ENCODE measurements at places on chromosomes 4 and X.

GRCh38 chr4:178105242-178105641 is 663.0 kb upstream of the AGA start:
- no peak for DNase-seq

DNA sequence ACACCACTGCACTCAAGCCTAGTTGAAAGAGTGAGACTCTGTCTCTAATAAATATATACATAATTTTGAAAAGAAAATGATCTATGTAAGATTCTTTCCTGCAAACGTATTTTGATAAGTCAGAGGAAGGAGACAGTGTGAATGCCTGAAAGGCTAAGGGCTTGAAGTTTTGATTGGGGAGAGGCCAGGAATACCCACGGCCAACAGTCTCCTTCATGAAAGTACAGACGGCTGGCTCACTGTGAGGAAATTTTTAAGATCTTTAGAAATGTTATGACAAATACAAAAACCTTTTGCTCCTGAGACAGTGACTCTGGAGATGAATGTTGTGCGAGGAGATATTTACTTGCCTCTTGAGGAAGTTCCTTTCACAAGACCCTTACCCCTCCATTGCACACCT is 111.4 kb upstream of the KLHL13 start:
- no peak for DNase-seq

GRCh38 chrX:124829930-124830329 is 483.6 kb downstream of the SH2D1A start:
- no peak for DNase-seq

GRCh38 chrX:74238771-74239170 is 65.2 kb upstream of the ZCCHC13 start:
- DNase-seq: no peak

GRCh38 chrX:353566-354535 is 32.9 kb downstream of the PPP2R3B start:
- DNase-seq: no peak

- no peak for DNase-seq
Measured at GRCh38 chr4:56671860-56672259, 9.2 kb downstream of the HOPX start.

GRCh38 chr4:76001700-76002099 is 5.6 kb downstream of the CXCL9 start:
- DNase-seq: no peak

DNA sequence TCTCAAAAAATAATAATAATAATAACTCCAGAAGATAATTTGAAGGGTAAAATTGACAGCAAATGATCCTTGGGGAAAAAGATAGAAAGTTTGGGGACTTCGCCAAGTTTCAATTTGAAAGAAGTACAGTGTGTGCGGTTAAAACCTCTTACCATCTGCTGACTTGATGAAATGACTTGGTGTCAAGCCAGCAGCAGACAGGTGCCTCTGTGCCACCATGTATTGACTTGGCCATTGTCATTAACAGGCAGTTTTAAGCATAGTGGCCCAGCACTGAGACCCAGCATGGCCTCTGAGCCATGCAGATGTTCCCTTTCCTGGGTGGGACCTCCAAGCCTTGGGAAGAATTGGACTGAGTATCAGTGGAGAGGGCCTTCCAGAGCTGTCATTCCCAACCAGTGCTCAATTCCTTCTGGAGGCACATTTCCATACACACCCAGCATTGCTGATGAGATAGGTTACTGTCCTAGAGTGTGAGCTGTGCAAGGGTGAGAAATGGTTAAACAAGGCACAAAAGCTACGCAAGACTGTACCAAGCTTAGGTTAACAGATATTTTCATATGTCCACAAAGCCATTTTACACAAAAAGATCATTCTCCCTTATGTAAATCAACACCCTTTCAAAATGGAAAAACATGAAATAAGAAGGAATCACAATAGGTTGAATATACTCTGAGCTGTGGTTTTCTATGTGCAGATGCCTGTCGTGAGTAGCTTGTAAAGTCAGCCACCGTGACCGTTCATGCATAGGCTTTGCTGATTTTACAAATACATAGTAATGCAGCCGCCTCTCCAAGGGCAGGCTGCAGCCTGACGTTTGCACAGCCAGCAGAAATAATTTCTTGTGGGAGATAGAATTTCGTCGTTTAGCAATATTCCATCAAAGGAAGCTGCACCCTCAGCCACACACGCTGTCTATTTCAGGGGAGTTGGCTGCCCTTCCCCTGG is 59.4 kb upstream of the FBXW7 start:
- no peak for DNase-seq

DNA sequence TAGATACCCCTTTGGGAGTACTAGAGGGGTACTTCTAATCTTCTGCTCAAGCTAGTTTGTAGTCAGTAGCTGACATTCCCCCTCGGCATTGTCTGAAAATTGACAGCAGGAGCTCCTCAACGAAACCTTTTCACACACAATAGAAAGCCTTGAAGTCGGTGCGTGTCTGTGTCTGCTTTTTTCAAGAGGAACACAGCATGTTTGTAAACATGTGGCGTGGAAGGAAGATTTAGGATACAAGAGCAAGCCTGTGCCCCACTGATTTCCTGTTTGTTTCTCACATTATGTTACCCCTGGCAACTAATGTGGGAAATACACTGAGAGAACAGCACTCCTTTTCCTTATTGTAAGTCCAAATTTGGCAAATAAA is 252.6 kb downstream of the ANKRD50 start:
- no peak for DNase-seq

GRCh38 chrX:153873282-153874084 is 12.5 kb downstream of the L1CAM start:
- DNase-seq: no peak

DNA sequence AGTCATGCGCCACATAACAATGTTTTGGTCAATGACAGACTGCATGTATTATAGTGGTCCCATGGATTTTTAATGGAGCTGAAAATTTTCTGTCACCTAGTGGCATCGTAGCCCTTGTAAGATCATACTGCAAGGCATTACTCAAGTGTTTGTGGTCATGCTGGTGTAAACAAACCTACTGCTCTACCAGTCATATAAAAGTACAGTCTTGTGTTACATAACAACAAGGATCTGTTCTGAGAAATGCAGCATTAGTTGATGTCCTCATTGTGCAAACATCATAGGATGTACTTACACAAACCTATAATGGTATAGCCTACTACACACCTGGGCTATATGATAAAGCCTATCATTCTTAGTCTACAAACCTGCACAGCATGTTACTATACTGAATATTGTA is 34.6 kb downstream of the COX18 start:
- DNase-seq: no peak

DNA sequence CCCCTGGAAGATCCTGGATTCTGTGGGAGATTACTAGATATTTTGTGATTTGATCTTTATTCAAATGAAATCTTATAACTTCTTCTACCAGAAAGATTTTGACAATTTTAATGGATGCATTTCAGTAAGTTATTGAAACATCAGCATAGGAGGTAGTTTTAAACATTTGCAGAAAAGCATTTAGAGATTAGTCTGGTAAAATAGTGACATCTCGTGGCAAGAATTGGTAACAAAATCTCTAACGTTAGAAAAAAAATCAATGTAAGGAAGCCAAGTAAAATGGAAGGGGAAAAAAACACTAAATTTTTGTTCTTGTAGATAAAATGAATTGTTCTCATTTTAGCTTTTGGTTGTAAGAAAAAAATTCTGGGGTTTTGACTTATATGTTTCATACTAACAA is 73.3 kb downstream of the TASL start:
- no peak for DNase-seq

DNA sequence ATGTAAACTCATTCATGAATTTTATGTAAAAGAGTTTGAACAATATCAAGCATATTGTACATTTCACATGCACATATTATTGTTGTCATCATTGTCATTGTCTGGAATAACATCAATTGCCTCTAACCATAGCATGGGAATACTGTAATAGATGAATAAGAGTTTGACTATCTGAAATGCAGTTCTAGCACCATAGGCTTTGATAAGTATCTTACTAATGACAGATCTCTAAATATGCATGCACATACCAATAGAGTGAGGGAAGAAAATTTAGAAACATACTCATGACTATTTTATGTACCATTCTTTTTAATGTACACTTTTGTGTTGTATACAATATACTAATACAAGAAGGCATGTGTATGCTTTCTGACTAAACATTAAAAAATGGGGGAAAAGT is 161.6 kb upstream of the SPRY1 start:
- no peak for DNase-seq

DNA sequence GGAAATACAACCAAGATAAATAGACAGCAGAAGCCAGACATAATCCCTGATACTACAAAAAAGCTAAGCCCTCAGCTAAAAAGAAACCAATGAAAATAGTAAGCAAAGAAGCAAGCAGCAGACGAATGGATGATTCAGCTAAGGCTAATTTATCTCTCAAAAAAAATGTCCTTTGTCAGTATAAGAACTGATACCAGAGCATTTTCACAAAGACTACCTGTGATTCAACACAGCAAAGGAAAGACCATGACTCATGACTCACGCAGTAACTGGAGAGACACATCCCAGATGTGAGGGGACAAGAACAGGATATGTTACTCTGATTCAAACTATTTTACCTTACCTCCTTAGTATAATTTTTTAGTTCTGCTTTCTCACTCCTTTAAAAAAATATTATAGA is 22.7 kb upstream of the TMPRSS11F start:
- DNase-seq: no peak

DNA sequence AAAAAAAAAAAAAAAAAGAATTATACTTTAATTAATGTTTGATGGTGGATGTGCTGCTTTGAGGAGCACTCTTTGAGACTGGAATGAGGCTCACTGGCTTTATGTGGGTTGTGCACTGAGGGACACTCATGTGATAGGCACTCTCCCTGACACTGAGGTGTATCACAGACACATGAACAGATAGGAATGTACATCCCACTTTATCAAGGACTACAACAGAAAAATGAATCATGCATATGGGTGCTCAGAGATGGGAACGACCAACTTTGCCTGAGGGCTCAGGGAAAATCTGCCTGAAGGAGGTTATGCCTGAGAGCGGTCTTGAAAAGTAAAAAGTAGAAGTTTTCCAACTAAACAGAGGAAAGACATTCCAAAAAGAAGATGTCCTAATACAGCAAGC is 97.7 kb upstream of the RBPJ start:
- no peak for DNase-seq

- DNase-seq: no peak
Measured at GRCh38 chr4:114015444-114015899, 36.0 kb upstream of the ARSJ start.

DNA sequence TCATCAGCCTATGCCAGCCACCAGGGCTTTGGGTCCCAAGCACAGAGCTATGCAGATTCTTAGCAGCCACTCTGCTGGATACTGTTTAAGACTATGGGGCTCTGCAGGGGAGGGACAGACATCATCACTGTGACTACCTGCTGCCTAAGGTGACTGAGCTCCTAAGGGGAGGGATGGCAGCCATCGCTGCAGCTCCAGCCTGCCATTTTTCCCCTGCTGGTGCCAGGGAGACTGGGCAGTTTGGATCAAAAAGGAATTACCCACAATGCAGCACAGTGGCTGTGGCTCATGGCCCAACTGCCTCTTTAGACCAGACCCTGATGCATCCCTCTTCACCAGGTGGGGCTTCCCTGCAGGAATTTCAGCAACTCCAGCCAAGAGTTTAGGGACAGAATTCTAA is 28.6 kb upstream of the INPP4B start:
- no peak for DNase-seq

- no peak for DNase-seq
Measured at GRCh38 chr4:120731561-120731960, 191.0 kb downstream of the PRDM5 start.

- no peak for DNase-seq
Measured at GRCh38 chr4:62560858-62561257, 1360.7 kb downstream of the ADGRL3 start.

DNA sequence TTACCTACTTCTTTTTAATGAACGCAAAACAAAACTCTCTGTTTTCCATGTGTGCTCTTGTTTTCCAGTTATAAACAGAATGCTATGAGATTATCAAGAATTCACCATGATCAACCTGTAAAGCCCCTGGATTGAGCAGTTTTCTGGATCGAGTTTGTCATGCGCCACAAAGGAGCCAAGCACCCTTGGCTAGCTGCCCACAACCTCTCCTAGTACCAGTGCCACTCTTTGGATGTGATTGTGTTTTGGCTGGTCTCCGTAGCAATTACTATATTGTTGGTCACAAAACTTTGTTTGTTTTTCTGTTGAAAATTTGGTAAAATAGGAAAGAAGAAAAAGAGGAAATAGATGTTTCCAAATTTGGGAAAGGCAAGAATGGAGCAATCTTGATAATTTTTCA is 51.1 kb downstream of the UGT2B7 start:
- no peak for DNase-seq

DNA sequence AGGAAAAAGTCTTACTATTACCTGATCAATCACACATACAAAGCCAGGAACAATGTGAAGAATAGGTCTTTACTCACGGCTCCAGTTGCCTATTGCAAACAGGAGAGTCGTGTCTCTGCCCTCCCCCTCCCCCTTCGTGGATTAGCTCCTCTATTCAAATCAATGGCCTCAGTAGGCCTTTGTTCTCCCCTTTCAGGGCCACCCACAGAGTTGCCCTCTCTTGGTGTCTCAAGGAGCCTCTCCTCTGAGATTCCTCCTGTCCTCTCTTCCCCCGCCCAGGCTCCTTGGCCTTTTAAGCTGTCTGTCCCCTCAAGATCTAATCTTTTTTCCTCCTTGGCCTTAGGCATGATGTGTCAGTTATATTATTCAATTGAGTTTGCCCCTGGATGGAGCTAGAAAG is 107.2 kb upstream of the NALF2 start:
- no peak for DNase-seq

DNA sequence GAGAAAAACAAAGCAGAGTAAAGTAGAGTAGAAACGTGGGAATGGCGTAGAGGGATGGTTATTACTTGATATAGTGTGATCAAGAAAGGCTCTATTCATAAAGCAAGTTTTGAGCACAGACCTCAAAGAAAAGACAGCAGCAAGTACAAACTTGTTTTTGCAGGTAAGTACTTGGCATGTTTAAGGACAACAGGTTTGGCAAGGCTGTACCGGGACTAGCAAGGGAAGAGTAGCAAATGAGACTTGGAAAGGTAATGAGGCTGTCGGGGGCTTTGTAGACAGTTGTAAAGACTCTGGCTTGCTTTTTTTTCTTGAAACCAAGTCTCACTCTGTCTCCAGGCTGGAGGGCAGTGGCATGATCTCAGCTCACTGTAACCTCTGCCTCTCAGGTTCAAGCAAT is 40.9 kb downstream of the NEK1 start:
- no peak for DNase-seq
